ENCODE measurements at places on chromosomes 3 and 15. TPM values are rescaled to one million over a fixed set of nuclear protein-coding genes. Genes with fewer than 3 reads are reported as not detected.

- no peaks in the 10 kb centered on the region for H3K27me3 ChIP-seq
- H3K4me1 ChIP-seq = no peaks in the 10 kb centered on the region
- H3K27ac ChIP-seq = no peak overlapping the region
- no peak for DNase-seq
- H3K4me3 ChIP-seq = no peak overlapping the region
Observed at GRCh38 chr3:30567139-30567753, 39.2 kb upstream of the TGFBR2 start.

- H3K4me3 ChIP-seq = no peak overlapping the region
- no peaks in the 10 kb centered on the region for H3K27me3 ChIP-seq
- H3K27ac ChIP-seq = no peak overlapping the region
- DNase-seq = no peak
- no peaks in the 10 kb centered on the region for H3K4me1 ChIP-seq
- H3K36me3 ChIP-seq = no peaks in the 10 kb centered on the region
Observed at GRCh38 chr3:175737646-175738572, 878.8 kb downstream of the NAALADL2 start.

DNA sequence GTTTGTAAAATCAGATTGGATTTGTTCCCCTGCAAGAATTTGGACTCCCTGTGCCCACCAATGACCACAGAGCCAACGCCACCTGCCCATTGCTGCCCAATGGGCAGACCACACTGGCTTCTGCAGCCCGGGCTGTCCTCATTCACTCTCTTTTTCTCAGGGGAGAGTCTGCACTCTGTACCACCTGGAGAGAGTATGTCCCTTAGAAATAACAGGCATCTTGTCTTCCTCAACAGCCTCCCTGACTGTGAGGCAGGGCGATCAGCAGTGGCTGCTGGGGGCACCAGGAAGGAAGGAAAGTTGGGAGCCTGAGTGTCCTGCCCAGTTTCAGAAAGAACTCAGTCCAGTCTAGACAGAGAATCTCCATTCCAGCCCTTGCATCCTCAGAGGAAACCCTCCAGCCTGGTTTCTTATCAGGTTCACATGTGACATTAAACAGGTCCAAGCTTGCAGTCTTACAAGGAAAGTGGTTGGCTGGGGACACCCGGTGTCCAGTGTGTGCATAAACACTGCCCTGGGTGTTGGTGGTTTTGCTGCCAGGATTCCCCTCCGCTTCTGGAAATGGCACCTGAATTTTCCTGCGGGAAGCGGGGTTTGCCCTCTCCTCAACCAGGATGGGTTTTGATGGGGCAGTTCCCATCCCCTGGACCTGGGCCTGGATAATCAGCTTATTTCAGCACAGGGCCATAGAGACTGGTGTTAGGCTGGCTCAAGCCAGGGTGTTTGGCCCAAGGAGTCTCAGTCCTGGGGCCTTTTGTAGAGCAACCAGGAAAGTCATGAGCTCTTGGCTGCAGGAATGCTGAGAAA lies 37.2 kb downstream of the SSUH2 start:
- no peak overlapping the region for H3K27ac ChIP-seq
- no peaks in the 10 kb centered on the region for H3K36me3 ChIP-seq
- peaks cover 9% of the 10 kb centered on the region for H3K4me1 ChIP-seq
- no peak overlapping the region for H3K4me3 ChIP-seq

The TMEM45A gene
- total RNA-seq = 18.3 TPM
